Activated T-cell treated with anti-CD3 and anti-CD28 coated beads for 48 hours (primary cell): ENCODE measurements at places on chromosomes 3 and 15.

DNA sequence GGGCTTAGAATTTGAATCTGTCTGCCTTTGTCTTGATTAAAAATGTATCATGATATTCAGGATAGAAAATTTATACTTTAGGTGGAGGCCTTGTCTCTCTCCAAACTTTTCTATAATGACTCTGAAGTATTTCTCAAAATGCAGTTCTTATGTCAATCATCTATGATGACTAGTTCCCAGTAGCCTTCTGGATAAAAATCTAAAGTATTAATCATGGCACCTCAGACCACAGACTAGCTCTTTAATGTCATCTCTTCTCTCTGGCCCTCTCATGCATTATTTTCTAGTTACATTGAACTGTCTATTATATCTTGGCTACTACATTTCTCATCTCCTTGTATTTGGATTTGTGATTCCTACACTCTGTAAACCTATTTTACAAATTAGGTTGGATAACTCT is 96.9 kb downstream of the ZPLD1 start:
- DNase-seq: no peak

GRCh38 chr3:55270976-55271375 is 216.1 kb downstream of the WNT5A start:
- no peak for DNase-seq

- no peak for DNase-seq
Measured at GRCh38 chr15:43915631-43916325, 89.0 kb downstream of the WDR76 start.

GRCh38 chr3:16439848-16440708 is 73.4 kb downstream of the RFTN1 start:
- no peak for DNase-seq

GRCh38 chr3:36907911-36908646 is 36.8 kb downstream of the TRANK1 start:
- DNase-seq: peak; percentile 35

GRCh38 chr15:39792025-39792843 is 9.6 kb upstream of the FSIP1 start:
- no peak for DNase-seq

DNA sequence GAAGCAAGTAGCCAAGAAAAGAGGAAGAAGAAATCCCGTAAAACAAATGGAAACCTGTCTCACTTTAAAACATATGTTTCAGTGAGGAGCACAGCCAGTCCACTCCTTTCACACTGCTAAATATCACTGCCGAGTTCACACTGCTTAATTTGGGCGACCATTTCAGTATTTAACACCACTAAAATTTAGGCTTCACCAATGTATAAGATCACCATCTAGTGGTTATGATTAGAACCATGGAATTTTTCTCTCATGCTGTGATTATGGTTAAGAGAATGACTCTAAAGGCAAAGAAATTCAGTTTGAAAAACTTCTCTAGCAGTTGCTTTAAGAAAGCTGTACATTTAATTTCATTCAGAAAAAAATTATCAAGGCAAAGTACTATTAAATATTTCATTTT is 16.6 kb downstream of the SLC4A7 start:
- no peak for DNase-seq

GRCh38 chr3:50687916-50688315 is 13.2 kb downstream of the DOCK3 start:
- DNase-seq: no peak

- no peak for DNase-seq
Measured at GRCh38 chr15:89071471-89071870, 16.8 kb upstream of the ABHD2 start.

DNA sequence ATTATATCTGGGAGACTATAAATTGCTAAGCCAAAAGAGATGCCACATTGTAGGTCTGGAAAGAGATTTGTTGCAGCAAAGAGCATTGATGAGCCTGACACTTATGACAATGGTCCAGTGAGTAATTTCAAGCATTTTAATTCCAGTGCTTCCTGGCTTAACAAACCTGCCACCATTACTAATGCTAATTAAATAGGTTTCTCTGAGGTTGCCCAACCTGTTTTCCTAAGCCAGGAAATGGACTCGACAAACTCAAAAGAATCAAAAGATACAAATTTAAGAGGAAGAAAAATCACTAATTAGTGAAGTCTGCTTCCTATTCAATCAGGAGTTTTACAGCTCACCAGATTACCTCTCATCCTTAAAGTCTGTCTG is 36.7 kb upstream of the CTDSPL start:
- no peak for DNase-seq

DNA sequence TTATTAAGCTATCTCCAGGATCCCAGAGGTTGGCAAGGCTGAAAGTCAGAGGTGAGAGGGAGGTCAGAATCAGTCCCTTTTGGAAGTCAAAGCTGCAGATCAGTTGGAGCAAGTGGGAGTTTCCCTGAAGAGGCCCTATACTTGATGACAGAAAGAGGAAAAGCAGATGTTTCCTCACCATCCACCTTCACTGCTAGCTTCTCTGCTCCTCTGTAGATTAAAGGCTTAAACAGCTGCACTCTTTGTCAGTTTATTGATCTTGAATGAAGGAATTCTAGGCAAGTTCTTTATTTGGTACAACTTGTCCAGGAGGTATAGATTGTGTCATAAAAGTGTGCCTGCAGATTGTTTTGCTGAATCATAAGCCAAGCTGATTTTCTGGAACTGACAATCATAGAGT is 408.2 kb upstream of the TGFBR2 start:
- no peak for DNase-seq

DNA sequence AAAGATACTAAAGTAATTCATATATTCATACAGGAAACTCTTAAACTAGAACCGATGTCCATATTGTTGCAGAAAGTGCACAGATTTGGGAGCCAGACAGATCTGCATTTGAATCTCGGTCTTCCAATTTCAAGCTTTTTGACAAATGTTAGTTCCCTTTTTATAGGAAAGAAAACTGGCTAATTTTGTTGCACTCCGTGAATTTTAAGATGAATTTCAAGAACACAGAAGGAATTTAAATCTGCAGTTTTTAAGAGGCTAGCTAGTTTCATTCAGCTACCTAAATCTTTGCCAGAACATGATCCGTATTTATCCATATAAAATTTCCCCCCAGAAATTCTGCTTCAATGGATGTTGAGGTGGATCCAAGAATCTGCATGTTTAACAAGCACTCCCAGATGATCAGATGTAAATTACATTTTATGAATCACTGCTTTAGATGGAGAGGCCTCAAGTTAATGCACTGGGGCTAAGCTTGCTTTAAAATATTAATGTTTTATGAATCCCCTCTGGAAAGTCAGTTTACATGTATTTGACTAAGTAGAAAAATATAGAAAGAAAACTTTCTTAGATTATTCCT is 1296.3 kb upstream of the CADM2 start:
- DNase-seq: no peak

DNA sequence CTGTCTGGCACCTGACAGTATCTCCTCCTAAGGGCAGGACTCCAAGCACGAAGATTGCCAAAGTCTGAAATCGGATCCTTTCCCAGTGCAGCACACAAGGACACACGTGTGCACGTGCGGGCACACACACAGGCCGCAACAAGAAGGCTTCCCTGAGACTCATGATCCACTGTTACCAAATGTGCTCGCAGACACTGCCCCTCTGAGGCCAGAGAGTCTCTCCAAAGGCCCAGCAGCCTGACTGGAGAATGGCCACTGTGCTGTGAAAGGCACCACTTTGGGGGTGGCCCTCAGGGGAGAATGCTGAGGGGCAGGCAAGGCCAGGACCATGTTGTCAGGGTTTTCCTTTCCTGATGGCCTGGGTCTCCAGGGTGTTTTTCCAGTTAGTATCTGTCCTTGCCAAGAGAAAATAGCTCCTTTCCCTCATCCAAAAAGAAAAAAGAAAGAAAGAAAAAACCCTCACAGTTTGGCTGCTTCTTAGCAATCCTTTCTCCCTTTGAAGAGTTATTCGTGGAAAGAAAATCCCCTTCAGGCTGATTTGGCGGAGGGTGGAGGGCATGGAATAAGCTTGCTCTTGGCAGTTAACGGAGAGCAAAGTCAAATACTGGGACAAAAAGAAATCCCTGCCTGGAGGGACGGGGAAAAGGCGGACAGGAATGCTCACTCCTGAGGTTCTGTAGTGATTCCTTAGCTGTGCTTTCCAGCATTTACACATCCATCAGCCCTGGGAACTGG is 112.2 kb upstream of the ETV5 start:
- DNase-seq: no peak

GRCh38 chr3:95311272-95311671 is 1248.4 kb downstream of the NSUN3 start:
- no peak for DNase-seq

DNA sequence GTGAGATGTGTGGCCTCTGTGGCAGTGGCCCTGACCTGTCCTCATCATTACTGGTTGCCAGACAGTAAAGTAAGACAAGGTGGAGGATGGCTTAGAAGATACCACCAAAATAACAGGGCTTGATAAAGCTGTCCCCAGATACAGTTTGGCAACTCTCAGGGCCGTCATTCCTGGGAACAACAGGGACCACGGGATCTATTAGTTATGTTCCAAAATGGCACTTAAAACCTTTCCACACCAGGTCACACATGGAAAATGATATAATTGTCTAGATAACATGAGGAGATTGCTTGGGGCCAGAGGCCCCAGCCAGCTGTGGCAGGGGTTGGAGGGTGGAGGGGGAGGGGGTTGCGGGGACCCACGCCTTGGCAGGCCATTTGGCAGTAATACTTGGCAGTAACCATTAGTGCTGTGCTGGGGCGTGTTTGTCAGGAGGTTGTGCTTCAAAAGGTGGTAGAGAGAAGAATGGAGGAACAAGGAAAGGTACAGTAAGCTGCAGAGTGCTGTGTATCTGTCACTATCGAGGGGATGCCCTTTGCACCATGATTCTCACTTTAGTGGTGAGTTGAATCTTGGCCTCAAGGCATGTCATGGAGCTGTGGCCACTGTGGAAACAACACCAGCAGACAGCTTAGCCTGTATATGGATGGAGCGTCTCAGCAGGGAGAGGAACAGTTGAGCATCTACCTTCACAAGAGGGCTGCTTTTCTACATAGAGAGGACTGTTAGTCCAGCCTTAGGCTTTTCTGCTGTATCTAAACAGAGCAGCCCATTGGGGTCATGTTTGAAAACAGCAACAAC is 14.0 kb downstream of the PLCL2 start:
- DNase-seq: no peak

GRCh38 chr15:31083370-31083780 is 18.1 kb downstream of the TRPM1 start:
- no peak for DNase-seq

- DNase-seq: no peak
Measured at GRCh38 chr15:45473068-45473467, 49.5 kb downstream of the SLC30A4 start.

GRCh38 chr3:180808823-180809575 is 103.5 kb upstream of the FXR1 start:
- DNase-seq: no peak

GRCh38 chr3:81910244-81910852 is 148.9 kb upstream of the GBE1 start:
- no peak for DNase-seq

- no peak for DNase-seq
Measured at GRCh38 chr3:193821151-193821668, 228.2 kb downstream of the OPA1 start.

- no peak for DNase-seq
Measured at GRCh38 chr3:46996689-46997452, 17.4 kb downstream of the NBEAL2 start.

GRCh38 chr3:196202516-196202970 is 8.7 kb downstream of the ZDHHC19 start:
- no peak for DNase-seq

DNA sequence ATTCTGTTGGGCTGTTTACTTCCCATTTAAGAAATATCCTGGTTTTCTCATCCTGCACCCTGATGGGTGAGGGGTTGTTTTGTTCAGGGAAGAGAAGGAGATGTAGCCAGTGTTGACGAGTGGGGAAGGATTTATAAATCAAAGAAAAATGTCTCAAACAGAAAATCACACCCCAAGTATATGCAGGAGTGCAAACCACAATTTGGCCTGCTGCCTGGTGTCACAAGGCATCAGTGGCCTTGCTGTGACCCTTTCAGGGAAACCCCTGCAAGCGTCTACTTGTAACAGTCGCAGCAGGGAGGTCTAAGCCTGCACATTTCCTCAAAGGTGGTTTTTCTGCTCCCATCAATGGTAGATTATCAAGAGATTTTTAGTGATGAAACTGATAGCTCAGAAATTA is 132.6 kb upstream of the LRRN1 start:
- no peak for DNase-seq

- DNase-seq: no peak
Measured at GRCh38 chr3:136787349-136787748, 31.6 kb upstream of the SLC35G2 start.

- peak; percentile 34 for DNase-seq
Measured at GRCh38 chr15:56491110-56491722, 26.3 kb upstream of the MNS1 start.

DNA sequence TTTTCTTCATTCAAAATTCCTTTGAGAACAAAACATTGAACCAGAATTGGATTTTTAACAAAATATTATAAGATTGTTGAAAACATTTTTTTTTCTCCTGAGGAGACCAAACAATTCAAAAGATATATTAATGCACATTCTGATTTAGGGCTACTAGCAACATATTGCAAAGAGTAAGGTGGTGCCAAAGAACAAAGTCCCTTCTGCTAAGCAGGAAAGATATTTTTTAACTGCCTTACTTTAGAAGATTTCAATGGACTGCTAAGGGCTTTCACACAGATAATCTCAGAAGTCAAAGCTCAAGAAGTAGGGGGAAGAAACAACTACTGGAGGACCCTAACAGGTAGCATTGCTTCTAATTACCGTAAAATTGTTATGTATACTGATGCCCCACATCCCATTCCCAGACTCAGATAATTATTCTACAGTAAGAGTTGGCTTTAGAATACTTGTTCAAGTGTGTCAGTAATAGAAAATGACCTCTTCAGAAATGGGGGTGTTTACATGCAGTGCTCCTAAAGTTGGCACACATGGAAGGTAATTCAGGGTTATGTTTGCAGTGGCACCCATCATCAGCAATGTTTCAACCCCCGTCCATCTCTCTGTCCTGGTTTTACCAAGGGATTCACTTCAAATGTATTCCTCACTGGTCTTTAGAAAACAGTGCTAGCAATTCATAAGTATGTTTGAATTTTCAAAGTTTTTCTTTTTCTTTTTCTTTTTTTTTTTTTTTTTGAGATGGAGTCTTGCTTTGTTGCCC is 354.7 kb downstream of the ZBTB20 start:
- DNase-seq: no peak

DNA sequence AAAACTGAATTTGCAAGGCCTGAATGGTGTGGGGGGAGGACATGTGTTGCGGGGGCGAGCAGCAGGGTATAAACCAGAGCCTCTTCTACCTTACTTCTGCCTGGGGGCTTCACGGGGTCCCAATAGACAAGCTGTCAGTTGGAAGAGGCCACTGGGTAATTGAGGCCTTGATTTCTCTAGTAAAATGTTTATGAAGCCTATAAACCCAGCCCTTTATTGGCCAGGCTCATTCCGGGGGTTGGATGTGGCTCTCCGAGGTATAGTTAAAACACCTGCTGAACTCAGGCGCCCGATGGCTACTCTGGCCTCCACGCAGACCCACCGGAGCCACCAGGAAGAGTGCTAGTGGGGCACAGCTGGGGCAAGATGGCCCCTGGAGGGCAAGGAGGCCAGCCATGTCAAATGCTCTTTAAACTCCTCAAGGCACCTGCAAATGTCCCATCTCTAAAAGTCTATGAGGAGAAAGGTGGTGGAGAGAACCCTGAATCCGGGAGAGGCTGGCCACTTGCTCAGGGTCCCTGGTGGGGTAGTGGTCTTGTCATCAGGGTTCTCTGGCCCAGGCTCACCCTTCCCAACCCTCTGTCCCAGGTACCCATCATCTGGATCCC is 34.3 kb downstream of the IGDCC3 start:
- DNase-seq: no peak
